NCI-H1436 treated with DMSO at 0.1 percent for 48 hours (cell line): ENCODE measurements at places on chromosomes 4 and X.

DNA sequence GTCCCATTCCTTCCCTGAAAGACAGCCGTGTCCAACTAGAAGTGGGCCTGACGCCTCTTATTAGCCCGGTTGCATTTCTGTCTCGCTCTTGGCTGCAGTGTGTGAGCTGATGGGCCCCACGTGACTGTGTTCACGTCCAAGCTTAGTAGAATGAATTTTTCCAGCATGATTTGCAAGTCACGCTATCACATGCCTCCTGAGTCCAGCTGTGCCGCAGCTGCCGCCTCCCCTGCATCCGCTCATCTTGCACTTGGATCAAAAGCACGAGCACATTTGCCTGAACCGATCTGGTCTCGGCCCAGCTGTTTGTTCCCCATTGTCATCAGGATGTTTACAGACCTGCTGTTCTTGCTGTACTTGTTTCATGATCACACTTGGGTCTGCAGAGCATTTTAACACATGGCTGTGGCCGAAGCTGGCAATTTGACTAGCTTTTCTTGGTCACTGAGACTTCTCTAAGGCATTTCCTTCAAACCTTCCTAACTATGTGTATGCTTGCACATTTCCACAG lies 126.5 kb downstream of the KIT start:
- DNase-seq: no peak

- DNase-seq: no peak
Observed at GRCh38 chr4:10164877-10165283, 48.3 kb upstream of the WDR1 start.

- DNase-seq: no peak
Observed at GRCh38 chr4:107913283-107913899, 18.0 kb upstream of the CYP2U1 start.

GRCh38 chr4:139436122-139436521 lies 17.8 kb upstream of the RAB33B start:
- DNase-seq: no peak

GRCh38 chr4:41528512-41529205 lies 9.3 kb upstream of the LIMCH1 start:
- DNase-seq: no peak

GRCh38 chr4:139528377-139529005 lies 27.5 kb downstream of the SETD7 start:
- DNase-seq: no peak

DNA sequence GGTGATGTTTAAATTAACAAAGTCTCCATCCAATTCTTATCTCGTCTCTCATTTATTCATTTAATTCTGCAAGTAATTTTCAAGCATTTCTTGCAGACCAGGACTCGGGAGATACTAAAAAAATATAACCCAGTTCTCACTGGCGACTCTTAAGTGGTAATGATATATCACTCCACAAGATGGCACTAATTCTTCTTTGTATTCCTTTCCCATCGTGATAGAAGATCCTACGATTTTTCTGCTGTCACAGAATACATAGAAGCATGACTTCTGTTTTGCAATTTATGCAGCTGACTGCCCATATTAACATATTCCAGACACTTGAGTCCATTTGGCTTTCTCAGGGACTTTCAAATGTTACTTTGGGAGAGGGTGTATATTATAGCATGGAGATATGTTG lies 64.0 kb upstream of the FGF13 start:
- no peak for DNase-seq

DNA sequence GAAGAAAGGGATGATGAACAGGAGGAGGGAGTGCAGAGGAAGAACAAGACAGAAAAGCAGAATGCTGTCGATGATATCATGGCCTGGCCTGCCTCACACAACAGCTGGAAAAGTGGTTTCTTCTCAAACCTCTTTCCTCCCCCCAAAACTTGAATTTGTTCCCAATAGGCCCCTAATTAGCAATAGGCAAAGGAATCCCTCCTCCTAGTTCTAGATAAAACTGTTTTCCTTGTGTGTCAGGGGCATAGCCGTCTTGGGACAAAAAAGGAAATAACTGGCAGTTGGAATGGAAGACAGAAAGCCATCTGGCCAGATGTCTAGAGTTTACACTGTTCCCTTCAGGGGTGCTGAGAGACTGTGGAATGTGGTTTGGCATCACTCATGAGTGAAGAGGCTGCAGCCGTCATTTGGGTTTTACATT lies 177.8 kb upstream of the C1QTNF7 start:
- DNase-seq: no peak

GRCh38 chr4:105126311-105127169 lies 20.1 kb upstream of the TET2 start:
- DNase-seq: no peak

DNA sequence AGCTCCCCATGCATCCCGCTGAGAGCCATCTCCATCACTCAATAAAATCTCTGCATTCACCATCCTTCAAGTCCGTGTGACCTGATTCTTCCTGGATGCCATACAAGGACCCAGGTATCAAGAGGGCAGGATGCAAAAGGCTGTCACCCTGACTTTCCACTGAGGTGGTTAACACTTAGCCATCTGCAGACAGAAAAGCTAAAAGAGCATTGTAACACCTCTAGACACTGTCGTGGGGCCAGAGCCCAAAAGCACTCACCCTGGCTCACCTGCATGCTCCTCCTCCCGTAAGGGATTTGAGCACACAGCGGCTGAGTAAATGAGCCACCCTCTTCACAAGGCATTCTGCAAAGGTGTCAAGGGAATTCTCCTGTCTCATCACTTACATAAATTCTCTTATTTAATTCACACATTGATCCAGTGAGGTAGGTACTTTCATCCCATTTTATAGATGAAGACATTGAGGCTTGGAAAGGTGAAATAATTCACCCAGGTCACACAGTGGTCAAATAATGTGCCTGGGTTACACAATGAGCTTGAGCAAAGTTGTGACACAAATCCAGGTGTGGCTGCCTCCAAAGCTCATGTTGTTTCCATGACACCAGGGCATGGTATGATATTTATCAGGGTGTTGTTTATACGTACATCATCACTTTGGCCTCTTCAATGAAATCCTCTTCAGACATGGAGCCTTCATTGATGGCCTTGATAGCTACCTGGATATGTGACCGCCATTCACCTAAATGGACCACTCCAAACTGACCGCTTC lies 48.0 kb downstream of the TXK start:
- DNase-seq: no peak

DNA sequence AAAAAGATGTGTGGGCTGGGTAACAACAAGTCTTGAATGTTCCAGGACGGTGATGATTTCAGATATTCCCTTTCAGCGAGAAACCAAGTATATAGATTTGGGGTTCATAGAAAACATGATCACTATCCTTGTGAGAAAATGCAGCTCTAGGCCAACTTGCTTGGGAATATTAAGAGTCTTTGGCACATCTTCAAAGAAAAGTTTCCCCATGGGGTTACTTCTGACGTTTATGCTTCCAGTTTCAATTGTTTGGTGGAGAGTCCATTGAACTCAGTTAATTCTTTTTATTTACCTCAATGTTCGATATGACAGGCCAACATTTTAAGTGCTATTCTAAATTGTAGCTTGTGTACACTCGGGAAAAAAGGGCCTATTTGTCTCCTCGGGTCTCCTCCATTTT lies 126.7 kb downstream of the NHS start:
- DNase-seq: no peak

- DNase-seq: no peak
Observed at GRCh38 chr4:156977435-156978160, 6.0 kb upstream of the PDGFC start.

GRCh38 chrX:133090236-133090809 lies 6.6 kb downstream of the USP26 start:
- DNase-seq: no peak

DNA sequence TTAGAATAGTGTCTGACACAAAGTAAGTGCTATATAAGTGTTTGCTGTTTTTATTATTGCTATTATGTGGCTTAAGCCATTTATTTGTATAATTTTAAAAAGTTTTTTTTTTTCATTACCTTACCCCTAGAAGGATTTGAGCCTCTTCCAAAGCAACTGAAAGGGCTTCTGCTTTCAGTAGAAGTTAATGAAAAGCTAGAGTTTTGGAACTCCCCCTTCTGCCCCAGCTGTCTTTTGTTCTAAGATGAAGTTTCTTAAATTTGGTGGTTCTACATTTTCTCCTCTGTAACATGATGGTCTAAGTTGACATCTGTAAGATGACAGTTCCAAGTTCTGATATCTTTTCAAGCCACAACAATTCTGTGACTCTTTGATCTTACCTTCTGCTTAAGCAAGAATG lies 30.3 kb downstream of the FHIP1A start:
- DNase-seq: no peak

DNA sequence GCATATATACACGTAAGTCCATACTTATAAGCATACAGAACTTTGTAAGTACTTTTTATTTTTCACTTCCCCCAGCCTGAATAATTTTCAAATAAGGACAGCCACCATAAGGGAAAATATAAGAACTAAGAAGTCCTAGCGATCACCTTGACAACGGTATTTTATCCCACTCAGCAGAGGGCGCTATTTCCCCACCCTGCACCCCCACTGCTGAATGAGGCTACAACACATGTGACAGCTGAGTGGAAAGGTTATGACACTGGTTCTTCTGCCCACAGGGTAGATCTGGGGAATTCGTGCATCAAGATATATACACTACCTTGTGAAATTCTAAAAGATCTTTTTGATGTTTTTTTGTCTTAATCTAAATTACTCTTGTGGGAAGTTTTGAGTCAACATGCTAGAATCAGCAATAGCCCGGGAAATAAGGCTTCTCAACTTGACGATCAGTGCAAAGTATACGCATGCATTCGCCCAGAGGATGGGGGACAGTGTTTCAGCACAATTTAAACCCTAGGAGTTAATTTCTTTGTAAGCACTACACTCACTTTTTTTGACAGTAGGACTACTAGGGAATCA lies 151.5 kb downstream of the CORIN start:
- DNase-seq: no peak

DNA sequence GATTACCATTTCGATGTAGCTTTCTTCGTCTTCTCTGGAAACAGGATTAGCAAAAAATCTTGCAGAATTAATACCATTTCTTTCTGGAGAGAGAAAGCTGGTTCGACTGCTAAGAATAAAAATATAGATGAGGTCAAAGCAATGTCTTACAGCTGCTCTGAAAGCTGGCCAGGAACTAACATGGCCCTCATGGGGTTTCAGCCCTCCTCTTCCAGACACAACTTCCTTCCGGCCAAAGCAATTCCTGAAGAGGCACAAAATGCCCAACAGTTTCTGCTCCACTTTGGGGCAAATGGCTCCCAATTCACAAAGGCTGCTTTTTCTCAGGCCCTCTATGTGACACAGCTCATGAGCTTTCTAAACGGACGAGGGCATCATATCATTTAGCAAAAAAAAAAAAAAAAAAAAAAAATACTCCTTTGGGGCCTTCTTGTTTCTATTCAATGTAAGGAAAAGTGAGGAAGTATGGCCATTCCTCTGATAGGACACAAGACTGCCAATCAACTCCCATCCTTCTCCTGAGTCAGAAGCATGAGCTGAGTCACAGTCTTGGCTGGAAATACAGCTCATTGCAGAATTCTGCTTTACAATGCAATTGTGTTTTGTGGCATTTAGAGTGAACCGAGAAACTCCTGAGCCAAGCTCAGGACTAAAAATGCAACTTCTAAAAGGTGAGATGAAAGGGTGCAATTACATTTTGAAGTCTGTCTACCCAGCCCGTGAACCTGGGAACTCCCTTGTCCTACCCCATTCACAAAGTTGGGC lies 42.7 kb upstream of the CTAG2 start:
- no peak for DNase-seq

- DNase-seq: no peak
Observed at GRCh38 chrX:136666088-136666487, 18.1 kb downstream of the CD40LG start.

DNA sequence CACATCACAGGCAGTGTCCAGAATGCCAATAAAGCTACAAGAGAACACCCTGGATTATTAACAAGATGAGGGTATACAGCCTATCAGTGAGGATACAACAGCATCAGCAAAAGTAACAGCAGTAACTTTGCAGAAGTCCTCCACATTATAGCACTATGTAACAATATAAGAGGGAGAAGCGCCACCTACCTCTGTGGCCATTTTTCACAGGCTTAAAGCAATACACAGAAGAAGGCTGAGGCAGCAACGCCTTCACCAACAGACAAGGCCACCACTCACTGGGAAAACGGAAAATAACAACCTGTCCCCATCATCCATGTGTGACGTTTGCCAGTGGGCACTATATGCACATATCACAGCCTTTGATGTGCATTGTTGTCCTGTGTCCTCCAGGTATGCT lies 12.5 kb downstream of the RTL8B start:
- no peak for DNase-seq

DNA sequence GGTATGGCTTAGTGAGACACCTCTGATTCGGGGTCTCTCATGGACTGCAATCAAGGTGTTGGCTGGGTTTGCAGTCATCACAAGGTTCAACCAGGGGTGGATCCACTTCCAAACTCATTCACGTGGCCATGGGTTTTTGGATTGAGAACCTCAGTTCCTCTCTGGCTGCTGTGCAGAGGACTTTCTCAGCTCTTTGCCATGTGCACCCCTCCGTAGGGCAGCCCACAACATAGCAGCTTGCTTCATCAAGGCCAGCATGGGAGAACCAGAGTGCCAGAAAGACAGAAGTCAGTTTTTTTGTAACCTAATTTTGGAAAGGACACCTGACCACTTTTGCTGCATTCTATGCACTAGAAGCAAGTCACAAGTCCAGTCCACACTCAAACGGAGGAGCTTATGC lies 154.9 kb downstream of the PJA1 start:
- no peak for DNase-seq

GRCh38 chrX:6053141-6053540 lies 175.5 kb downstream of the NLGN4X start:
- no peak for DNase-seq

DNA sequence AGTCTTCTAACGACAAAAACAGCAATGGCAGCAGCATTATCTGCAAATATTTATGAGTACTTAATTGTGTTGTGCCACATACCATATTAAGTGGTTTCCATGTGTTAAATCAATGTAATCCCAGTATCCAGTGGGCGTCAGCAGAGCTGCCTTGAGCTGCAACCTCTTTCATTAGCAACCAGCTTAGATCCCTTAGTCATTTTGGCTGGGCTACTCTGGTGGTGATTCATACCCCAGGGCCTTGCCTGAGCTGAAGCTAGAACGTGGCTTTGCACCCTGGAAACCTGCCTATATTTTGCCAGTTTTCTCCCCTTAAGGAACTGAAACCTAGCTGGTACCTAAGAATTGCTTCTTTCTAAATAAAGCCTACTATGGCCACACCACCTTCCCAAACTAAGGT lies 474.3 kb upstream of the FTHL17 start:
- no peak for DNase-seq

DNA sequence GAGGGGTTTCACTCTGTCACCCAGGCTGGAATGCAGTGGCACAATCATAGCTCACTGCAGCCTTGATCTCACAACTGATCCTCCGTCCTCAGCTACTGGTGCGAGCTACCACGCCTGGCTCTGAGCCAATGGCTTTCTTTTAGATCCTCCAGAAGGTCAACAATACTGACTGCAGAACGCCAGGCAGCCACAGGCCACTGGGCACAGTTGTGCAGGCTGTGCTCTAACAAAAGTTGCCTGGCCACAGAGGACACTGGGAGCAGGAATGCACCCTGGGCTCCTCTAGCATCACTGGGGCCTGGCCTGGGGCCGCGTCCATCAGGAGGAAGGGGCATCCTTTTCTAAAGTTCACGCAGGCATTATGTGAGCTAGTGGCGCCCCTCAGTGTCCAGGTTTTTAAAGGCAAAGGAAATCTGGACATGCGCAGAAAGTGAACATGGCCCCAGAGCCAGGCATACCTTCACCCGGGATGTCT lies 14.9 kb upstream of the PORCN start:
- DNase-seq: no peak
